ENCODE measurements at places on chromosomes 5 and 9.

- DNase-seq, result no peak
Measured at GRCh38 chr5:139205124-139205523, 7.0 kb upstream of the SIL1 start.

DNA sequence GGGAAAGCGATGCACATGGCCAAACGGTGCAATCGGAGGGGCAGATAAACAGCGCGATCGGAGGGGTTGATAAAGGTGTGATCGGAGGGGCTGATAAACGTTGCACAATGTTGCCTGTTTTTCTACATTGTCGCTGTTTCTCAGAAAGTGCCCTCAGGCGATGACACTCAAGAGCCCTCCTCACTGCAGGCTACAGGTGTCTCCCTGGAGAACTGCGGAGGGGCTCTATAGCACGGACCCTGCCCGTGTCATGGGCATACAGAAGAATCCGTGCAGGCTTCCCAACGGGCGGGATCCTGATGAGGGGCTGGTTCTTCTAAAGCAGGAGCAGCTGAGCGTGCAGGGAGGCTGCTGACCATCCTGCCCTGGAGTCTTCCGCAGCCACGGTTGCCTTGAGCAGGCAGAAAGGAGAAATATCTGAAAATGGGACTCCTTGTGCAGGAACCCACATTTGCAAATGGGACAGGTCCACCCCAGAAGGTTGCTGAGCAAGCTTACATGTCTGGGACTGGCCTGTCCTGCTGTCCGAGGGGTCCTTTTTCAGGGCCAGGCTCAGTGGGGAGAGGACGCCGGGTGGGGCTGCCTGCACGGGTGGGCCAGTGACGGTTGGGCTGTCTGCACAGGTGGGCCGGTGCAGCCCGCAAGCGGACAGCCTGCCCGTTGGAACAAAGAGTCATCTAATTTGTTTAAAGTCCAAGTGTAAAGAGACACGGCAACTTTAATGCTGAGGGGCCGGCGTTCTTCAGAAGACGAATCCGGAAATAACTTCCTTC is 25.1 kb upstream of the LPCAT1 start:
- DNase-seq, result no peak

DNA sequence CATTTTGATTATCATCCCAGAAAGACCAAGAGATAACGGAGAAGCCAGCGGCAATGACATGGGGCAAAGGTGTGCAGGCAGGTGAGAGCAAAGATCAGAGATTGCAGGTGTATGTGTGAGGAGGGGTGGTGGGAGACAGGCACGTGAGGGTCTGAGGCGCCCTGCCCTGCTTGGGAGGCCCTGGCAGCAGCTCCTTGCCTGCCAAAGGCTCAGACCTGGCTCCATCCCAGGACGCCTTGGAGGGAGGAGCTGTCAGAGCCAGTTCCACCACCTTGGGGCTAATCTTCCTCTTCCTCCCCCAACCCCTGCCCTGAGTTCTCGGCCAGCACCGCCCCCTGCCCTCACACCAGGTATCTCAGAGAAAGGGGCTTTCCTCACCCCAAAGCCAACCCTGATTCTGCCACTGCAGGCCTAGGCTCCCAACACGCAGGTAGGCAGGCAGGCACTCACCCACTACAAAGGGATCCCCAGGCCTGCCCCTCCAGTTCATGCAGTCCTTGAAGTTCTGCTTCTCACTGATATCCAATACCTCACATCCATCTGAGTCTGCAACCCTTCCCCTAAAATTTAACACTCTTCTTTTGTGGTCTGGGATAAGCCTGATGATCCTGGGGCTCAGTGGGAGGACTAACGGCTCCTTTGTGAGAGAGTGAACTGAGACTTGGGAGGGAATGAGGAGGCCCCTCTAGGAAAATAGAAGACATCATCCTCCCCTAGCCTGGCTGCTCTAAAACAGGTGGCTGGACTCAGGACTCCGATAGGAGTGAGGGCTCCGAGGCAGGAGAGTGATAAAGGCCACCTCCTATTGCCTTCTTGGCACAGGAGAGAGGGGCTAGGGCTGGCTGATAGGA is 1.8 kb downstream of the AQP3 start:
- no peak for DNase-seq

DNA sequence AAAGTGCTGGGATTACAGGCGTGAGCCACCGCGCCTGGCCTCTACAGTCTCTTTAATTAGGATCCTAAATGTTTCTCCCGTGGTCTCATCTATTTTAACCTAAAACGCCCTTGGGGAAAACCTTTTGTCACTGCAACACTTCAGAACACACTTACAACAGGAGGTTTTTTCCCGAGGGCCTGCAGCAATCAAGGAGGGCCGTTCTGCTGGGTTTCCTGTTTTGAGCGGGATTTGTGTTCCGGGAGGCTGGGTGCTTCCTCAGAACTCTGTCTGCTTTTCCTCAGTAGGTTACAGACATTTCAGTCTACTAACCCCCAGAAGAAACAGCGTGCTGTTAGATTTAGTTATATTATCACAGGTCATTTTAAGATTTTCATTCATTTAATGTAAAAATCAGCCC is 65.4 kb upstream of the IRX4 start:
- no peak for DNase-seq

DNA sequence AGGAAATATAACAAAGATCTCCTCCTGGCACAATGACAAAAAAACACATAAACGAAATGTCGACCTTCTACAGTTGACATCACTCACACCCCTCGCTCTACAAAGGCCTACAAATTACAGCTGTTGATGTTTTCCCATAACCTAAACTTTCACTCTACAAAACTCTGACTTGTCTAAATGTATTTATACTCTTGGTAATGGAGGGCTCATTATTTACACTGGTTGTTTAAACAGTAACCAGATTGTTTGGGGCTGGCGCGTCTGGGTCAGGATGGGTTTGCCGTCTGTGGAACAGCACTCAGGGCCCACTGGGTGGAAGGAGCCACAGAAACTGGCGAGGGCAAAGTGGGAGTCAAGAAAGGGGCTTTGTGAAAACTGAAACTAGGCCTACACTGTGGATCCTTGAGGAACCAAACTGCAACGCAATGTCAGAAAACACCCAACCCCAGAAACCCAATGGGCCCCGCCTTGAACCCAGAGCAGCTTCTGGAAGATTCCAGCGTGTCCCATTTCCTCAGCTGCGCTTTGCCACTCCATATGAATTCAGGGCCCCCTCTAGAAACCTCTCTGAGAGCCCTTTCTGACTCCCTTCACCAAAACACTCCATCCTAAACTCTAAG is 136.7 kb downstream of the ROR2 start:
- no peak for DNase-seq

GRCh38 chr9:137168573-137168903 is 1.3 kb downstream of the LRRC26 start:
- no peak for DNase-seq

DNA sequence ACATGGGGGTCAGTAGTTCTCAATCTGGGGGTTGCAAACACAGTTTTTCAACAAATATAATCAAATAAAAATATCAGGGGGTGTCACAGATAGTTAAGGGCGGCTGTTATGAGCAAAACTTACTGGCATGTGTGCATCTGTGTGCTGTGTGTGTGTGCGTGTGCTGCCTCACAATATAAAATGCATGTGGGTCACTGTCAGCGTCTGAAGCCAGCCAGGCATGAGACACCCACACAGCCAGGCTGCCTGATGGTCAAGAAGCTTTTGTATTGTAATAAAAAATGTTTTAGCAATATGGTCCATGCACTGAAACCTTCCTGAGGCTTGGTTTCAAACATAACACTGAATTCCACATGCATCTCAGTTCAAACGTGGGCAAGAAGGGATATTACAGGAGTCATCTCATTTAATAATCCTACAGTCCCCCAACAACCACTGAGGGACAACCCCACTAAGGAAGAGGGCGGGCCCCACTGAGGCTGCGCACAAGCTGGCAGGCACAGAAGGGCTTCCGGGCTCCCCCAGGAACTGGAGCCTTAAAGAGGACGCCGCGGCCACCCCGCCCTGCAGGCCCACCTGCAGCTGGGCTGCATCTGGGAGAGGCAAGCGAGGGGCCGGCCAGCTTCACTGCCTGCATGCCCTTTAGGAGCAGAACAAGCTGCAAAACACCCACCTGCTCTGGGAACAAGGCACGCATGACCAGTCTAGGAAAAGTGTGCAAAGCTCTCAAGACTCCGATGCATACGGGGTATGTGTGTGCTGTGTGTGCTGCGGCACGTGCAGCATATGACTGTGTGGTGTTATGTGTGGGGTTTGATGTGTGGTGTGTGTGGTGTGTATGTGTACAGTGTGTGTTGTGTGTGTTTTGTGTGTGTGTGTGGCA is 14.1 kb downstream of the SEMA4D start:
- DNase-seq, result peak; percentile 66

- no peak for DNase-seq
Measured at GRCh38 chr9:70415476-70415875, 1.0 kb upstream of the KLF9 start.

DNA sequence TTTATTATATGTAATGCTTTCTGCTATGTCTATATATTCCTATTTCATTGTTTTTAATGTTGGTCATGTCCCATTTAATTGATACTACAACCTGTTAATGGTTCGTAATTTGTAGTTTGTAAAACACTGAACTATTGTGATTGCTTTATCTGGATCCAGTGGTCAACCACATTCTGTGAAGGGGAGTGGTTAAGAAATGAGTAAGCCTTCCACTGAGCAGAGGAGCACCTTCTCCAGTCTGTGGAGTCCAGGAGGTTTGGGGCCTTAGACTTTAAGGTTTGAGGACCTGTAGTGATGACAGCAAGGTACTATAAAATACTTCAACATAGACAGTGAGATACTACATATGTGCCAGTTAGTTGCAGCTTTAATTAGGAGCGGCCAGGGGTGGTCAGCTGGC is 67.7 kb upstream of the RAD23B start:
- no peak for DNase-seq

- DNase-seq, result no peak
Measured at GRCh38 chr5:137181667-137182066, 317.5 kb downstream of the SPOCK1 start.

DNA sequence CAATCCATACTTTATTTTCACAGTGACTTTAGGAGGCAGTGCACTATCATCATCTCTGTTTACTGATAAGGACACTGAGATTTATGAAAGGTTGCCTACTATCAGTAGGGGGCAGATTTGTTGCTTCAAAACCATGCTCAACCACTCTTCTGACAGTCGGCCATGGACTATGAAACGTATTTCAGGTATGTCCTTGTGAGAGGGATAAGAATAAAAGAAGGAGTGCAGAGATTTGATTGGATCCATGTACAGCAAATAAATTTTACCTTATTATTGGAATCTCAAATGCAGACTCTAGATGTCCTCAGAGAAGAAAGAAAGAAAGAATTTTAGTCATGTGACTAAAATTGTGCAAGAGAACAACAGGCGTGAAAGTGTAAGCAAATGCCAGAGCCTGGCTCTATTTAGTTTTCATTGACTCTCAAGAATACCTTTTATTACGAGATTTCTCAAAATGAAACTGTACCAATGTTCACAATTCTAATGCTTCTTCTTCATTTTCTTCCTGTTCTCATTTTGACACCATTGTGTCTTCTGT is 296.6 kb upstream of the RASA1 start:
- DNase-seq, result no peak

DNA sequence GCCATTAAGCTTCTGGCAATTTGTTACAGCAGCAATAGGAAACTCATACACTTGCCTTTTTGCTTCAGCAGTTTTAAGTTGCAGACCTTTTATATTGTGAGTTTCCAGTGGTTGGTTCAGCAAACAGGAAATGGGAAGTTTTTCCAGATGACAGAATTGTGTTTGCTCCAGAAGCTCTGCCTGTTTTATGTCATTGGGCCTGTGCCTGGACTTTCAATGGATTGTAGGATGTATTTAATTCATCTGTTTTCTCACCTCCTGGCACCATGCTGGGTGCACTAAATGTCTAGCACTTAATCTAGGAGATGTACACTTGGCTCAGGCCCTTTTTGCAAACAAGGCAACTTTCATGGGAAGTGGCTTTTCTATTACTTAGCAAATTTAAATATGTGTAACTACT is 100.4 kb upstream of the CLINT1 start:
- no peak for DNase-seq

- DNase-seq, result no peak
Measured at GRCh38 chr5:59301727-59302126, 591.8 kb downstream of the PDE4D start.

DNA sequence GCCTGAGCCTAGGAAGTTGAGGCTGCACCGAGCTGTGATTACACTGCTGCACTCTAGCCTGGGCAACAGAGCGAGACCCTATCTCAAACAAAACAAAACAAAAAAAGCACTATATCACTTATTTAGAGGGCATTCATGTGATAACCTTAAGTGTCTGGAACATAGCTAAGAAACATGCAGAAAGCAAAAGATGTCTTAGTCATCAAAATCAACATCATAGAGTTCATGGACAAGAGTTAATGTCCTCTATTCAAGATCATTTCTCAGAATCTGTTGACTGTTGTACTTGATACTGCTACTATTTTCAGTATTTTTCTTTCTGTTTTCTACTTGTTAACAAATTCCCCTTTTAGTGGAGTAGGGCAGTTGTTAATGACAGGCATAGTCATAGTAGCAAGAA is 25.4 kb downstream of the FSD1L start:
- no peak for DNase-seq

DNA sequence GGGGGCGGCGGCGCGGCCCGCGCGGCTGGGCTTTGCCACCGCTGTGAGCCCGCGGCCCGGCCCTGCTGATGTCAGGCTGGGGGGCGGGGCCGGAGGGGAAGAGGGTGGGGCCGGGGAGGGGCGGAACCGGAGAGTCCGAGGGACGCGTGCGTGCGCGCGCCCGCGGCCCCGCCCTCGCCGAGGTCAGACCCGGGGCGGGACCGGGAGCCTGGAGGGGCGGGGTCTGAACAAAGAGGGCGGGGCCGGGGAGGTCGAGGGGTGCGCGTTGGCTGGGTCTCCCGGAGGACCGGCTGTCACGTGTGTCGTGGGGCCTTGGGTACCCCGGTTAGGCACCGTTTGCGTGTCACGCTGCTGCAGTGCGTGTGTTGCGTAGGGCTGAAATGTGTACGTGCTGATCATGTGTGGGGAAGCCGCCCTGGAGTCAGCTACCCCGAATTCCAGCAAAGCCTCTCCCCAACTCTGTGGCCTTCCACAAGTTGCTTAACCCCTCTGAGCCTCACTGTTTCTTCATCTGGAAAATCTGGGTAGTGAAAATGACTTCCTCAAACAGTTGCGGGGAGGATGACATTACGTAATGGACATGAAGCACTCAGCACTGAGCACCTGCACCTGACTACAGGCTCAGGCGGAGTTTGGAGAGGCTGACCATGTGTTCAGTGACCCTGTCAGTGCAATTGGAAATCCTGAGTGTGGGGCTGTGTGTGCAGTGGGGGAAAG is at the start of gene RALGDS:
Gene RALGDS (minus strand): TSS at position 43 of the 717 bp plus-strand sequence. CDS start 86 bp downstream, outside the sequence.
- DNase-seq, result peak; percentile 81

DNA sequence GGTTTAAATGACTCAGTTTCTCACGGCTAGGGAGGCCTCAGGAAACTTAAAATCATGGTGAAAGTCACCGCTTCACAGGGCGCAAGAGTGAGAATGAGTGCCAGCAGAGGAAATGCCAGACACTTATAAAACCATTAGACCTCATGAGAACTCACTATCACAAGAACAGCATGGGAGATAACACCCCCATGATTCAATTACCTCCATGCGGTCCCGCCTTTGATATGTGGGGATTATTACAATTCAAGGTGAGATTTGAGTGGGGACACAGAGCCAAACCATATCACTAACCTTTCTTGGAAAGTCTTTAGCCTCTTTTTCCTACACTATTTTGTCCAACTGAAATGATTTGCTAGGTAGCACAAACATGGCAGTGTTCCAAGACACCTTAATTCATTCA is 533.9 kb upstream of the NUDT12 start:
- DNase-seq, result no peak

Measured in stimulated activated CD8-positive, alpha-beta memory T cell treated with anti-CD3 and anti-CD28 coated beads, Interleukin-7, amount 100 ng/mL, for 4 hours (primary cell).